ENCODE measurements at places on chromosomes 11 and 22.
A peak's percentile ranks its signal among the peaks of the same experiment; 100 is the strongest.

GRCh38 chr22:36546092-36546804 lies 17.3 kb upstream of the EIF3D start:
- no peak overlapping the region for H3K4me3 ChIP-seq
- H3K4me1 ChIP-seq, result no peaks in the 10 kb centered on the region
- ATAC-seq, result no peak
- no peak overlapping the region for H3K27ac ChIP-seq
- no peaks in the 10 kb centered on the region for H3K36me3 ChIP-seq

DNA sequence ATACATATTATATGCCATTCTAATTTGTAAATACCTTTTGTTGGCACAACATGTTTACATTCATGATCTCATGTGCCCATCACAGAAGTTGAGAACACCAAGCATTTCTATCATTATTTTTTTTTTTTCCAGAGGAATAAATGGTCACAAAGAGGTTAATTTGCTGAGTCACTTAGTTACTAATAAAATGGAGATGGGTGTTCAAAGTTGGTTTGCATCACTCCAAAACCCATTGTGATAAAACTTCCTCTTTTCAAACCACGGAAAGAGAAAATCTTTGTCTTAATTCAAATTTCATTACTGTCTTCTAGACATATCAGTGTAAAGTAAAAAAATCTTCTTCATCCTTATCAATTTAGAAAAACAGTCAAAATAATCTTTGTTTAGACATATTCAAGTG lies 636.8 kb upstream of the CCDC179 start:
- no peaks in the 10 kb centered on the region for H3K36me3 ChIP-seq
- no peak overlapping the region for H3K4me3 ChIP-seq
- no peak overlapping the region for H3K27ac ChIP-seq
- no peaks in the 10 kb centered on the region for H3K27me3 ChIP-seq
- no peak for ATAC-seq

- no peaks in the 10 kb centered on the region for H3K36me3 ChIP-seq
- peaks cover 8% of the 10 kb centered on the region for H3K4me1 ChIP-seq
- H3K27ac ChIP-seq, result no peak overlapping the region
- H3K4me3 ChIP-seq, result no peak overlapping the region
- peaks cover 36% of the 10 kb centered on the region for H3K27me3 ChIP-seq
These were observed 65.9 kb downstream of the PRR5L start for GRCh38 chr11:36361901-36362391.

DNA sequence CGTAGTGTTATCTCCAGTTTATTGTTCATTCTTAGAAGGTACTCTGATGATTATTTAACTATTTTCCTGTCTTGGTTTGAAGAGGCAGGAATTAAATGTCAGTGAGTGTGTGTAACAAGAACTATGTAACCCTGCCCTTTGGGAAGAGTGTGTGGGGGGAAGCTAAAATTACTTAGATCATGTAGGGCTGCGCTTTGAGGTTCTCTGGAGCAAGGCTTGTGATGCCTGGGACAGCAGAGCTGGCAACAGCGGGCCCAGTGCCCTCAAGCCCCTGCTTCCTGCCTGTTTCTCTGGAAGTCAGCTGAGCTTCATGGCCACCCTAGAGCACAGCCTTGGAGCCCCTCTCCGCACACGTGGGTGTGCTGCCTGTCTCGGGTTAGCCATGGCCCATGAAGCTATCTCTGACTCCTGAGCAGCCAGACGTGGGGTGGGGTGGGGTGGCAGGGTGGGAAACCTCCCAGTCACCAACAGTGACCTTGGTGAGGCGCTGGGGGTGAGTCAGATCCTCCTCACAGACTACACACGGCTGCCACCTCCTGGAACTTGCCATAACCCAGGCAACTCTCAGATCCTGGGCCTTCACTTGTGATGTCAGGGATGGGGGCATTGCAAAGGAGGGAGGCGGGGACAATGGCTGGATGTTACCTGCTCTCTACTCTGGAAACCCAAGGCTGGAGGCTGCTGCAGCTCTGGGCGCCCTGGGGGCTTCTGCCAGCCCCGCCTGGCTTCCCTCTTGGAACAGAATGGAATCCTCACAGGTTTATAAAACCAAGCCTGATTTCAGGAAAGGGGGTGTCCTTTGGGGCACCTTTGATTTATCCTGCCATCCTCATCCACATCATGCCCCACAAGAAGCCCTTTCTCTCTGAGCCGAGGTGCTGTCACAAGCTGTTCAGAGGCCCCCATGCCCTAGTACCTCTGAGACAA lies 88.6 kb downstream of the SNX19 start:
- H3K4me3 ChIP-seq, result no peak overlapping the region
- H3K27me3 ChIP-seq, result no peaks in the 10 kb centered on the region
- peak; percentile 73 for ATAC-seq
- H3K27ac ChIP-seq, result peak overlapping the region; percentile 66
- no peaks in the 10 kb centered on the region for H3K36me3 ChIP-seq

DNA sequence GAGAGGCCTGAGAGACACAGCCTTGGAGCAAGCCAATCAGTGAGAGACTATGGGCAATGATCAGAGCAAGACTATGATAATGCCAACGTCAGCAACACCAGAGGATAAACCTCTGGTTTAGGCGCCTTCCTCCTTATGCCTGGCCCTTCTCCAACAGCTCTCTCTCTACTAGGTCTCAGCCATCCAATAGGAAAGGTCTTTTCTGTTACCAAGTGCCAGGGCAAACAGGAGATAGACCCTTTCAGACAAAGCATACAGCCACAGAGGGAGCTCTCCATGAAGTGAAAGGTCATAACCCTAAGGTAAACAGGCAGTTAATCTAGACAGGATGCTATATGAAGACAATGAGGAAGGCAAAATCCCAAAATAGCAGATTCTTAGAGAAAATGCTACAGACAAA lies 9.5 kb downstream of the STK33 start:
- no peaks in the 10 kb centered on the region for H3K4me1 ChIP-seq
- no peaks in the 10 kb centered on the region for H3K27me3 ChIP-seq
- no peak overlapping the region for H3K4me3 ChIP-seq
- no peak overlapping the region for H3K27ac ChIP-seq

- ATAC-seq, result peak; percentile 42
- peaks cover 9% of the 10 kb centered on the region for H3K36me3 ChIP-seq
- H3K4me1 ChIP-seq, result peaks cover 5% of the 10 kb centered on the region
- no peaks in the 10 kb centered on the region for H3K27me3 ChIP-seq
These were observed 78.3 kb upstream of the AKIP1 start for GRCh38 chr11:8832571-8833260.

GRCh38 chr11:72373163-72373562 lies 61.2 kb downstream of the CLPB start:
- no peaks in the 10 kb centered on the region for H3K4me1 ChIP-seq
- H3K27me3 ChIP-seq, result no peaks in the 10 kb centered on the region
- H3K4me3 ChIP-seq, result no peak overlapping the region
- H3K36me3 ChIP-seq, result no peaks in the 10 kb centered on the region
- ATAC-seq, result no peak
- no peak overlapping the region for H3K27ac ChIP-seq

GRCh38 chr22:31945443-31945855 lies 1.1 kb downstream of the YWHAH start:
- H3K27me3 ChIP-seq, result no peaks in the 10 kb centered on the region
- H3K36me3 ChIP-seq, result peaks cover 21% of the 10 kb centered on the region
- no peak for ATAC-seq
